ENCODE measurements at places on chromosomes 3 and 15.

- no peaks in the 10 kb centered on the region for H3K36me3 ChIP-seq
- no peaks in the 10 kb centered on the region for H3K4me1 ChIP-seq
- no peak for DNase-seq
- no peak overlapping the region for H3K4me3 ChIP-seq
- peaks cover 21% of the 10 kb centered on the region for H3K27me3 ChIP-seq
Measured at GRCh38 chr3:109642025-109642424, 304.7 kb upstream of the DPPA4 start.

- H3K27me3 ChIP-seq: peaks cover 40% of the 10 kb centered on the region
- H3K4me3 ChIP-seq: no peak overlapping the region
- H3K27ac ChIP-seq: no peak overlapping the region
- H3K4me1 ChIP-seq: peaks cover 9% of the 10 kb centered on the region
Measured at GRCh38 chr3:142892714-142893113, 3.8 kb upstream of the PCOLCE2 start.

DNA sequence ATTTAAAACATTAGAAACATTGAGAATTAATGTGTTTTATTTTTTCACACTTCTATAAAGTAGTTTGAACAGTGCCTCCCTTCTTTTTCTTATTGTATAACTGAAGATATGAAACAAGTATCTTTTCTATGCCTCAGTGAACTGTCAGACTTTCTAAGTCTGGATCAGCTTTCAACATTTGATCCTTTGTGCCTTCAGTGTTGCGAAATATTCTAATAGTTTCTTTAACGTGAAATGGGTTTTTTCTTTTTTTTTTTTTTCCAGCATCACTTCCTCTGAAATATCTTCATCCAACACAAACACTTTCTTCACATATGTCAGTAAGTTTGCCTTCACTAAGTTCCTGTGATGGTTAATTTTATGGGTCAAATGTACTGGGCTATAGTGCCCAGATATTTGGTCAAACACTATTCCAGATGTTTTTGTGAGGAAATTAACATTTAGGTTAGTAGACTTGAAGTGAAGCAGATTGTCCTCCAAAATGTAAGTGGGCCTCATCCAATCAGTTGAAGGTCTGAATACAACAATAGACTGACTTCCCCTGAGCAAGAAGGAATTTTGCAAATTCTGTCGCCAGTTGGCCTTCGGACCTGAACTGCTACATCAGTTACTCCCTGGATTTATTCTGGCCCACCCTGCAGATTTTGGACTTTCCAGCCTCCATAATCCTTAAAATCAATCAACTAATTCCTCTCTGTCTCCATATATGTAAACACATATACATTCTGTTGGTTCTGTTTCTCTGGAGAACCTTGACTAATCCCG, 6.4 kb upstream of the CPOX start:
- no peak overlapping the region for H3K4me3 ChIP-seq
- H3K36me3 ChIP-seq: no peaks in the 10 kb centered on the region
- H3K27ac ChIP-seq: no peak overlapping the region
- peaks cover 11% of the 10 kb centered on the region for H3K27me3 ChIP-seq
- peaks cover 4% of the 10 kb centered on the region for H3K4me1 ChIP-seq
- DNase-seq: no peak

DNA sequence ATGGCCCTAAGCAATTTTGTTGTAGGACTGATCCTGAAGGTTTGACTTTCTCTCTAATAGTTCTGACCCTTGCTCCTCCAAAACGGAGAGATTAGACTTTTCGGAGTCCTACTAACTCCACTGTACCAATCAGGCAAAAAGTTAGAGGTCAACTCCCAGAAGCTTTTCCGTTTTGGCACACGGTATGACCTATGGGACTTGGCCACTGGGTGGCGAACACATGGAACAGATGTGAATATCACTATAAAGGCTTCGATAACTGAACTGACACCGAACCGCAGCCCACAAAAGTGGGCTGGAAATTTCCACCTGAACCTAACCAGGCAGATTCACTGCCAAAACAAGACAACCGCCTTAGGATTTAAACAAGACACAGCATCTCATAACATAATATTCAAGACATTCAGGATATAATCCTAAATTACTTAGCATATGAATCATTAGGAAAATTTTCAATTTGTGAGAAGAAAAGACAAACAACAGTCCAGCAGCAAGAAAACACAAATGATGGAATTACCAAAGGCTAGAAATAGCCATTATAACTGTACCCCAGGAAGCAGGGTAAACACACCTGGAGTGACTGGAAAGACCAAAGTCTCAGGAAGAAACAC, 12.2 kb upstream of the TM2D3 start:
- no peak overlapping the region for H3K4me3 ChIP-seq
- DNase-seq: no peak
- no peak overlapping the region for H3K27ac ChIP-seq

GRCh38 chr15:29377161-29377560, 107.5 kb upstream of the NSMCE3 start:
- no peaks in the 10 kb centered on the region for H3K4me1 ChIP-seq

- H3K4me1 ChIP-seq: no peaks in the 10 kb centered on the region
- no peak for DNase-seq
- H3K27ac ChIP-seq: no peak overlapping the region
- no peaks in the 10 kb centered on the region for H3K36me3 ChIP-seq
- H3K27me3 ChIP-seq: peaks cover 2% of the 10 kb centered on the region
Measured at GRCh38 chr15:63111481-63111880, 10.2 kb upstream of the LACTB start.

- no peak overlapping the region for H3K27ac ChIP-seq
- H3K27me3 ChIP-seq: peaks cover 62% of the 10 kb centered on the region
Measured at GRCh38 chr15:51089041-51089440, 5.7 kb downstream of the TNFAIP8L3 start.

DNA sequence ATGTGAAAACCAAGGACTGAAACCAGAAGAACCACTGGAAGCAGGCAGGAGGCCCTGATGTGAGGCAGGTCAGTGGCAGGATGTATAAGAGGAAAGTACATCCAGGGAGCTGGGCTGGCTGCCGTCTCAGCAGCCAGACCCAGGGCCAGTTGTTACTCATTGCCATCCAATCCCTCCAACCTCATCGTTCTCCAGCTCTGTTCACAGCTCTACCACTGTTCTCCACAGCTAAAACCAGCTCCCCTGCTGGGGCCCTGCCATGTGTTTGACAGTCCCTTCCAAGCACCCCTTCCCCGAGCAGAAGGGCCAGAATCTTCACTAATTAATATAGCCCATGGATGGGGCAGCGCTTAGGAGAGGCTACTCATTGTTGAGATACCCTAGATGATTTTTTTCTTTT, 206.6 kb downstream of the MECOM start:
- no peak overlapping the region for H3K4me3 ChIP-seq
- no peaks in the 10 kb centered on the region for H3K4me1 ChIP-seq
- H3K27me3 ChIP-seq: no peaks in the 10 kb centered on the region
- no peak overlapping the region for H3K27ac ChIP-seq

DNA sequence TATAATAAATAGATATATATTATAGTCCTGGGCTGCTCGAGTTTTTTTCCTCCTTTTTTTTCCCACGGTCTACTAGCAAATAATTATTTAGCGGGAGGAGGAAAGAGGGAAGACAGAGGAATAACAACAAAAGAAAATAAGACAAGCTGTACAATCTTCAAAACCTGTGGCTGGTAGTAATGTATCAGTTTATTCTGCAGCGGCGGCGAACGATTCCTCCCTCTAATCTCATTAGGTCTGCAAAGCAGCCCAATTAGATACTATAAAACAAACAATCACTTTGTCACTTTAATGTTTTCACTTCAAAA, 390 bp upstream of the TLE3 start:
- H3K4me3 ChIP-seq: peak overlapping the region; percentile 99
- no peak for DNase-seq
- peaks cover 54% of the 10 kb centered on the region for H3K4me1 ChIP-seq
- peak overlapping the region; percentile 98 for H3K27ac ChIP-seq

- peaks cover 19% of the 10 kb centered on the region for H3K36me3 ChIP-seq
- H3K27me3 ChIP-seq: no peaks in the 10 kb centered on the region
- H3K4me1 ChIP-seq: peaks cover 30% of the 10 kb centered on the region
Measured at GRCh38 chr3:170907637-170908234, 701 bp downstream of the EIF5A2 start.

DNA sequence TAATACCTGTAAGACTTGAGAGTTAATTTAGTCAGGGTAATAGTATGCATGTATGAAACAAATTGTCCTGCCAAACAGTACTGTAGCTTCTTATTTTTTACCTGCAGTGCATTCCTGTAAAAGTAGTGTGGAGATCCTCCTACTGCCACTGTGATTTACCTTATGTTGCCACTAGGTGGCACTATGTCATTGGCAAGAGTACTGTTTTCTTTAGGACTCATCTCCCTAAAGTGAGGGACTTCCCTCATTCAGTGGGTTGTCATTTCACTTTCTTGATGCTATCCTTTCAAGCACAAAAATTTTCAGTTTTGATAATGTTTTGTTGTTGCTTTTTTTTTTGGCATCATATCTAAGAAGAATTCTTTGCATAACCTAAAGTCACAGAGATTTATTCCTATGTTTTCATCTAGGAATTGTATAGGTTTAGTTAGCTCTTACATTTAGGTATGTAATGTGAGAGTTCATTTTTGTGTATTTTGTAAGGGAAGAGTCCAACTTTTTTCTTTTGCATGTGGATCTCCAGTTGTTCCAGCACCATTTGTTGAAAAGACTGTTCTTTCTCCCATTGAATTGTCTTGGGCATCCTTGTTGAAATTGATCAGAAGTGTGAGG, 105.7 kb downstream of the AKAP13 start:
- H3K4me1 ChIP-seq: peaks cover 83% of the 10 kb centered on the region
- DNase-seq: no peak
- H3K4me3 ChIP-seq: no peak overlapping the region
- peak overlapping the region; percentile 61 for H3K27ac ChIP-seq
- no peaks in the 10 kb centered on the region for H3K27me3 ChIP-seq
- peaks cover 18% of the 10 kb centered on the region for H3K36me3 ChIP-seq

- H3K27ac ChIP-seq: peak overlapping the region; percentile 84
- peaks cover 54% of the 10 kb centered on the region for H3K36me3 ChIP-seq
- DNase-seq: no peak
- peak overlapping the region; percentile 94 for H3K4me3 ChIP-seq
- no peaks in the 10 kb centered on the region for H3K27me3 ChIP-seq
Measured at GRCh38 chr3:88151358-88151757, 1.6 kb downstream of the C3orf38 start.

DNA sequence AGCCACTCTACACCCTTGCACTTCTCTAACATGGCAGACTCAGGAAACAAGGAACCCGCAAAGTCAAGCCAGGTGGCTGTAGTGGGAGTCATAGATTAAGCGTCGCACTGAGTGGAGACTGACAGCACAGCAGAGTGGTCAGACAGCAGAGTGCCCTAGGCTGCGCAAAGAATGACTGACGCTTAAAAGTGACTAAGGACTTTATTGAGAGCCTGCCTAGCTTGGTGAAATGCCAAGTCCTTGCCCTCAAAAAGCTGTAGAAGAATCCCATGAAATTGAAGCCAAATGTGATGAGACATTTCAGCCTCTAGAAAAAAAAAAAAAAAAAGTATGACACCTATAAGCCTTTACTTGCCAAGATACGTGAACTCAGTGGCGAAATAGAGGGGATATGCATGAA, 30.2 kb downstream of the NCEH1 start:
- H3K27ac ChIP-seq: no peak overlapping the region
- H3K4me3 ChIP-seq: no peak overlapping the region
- DNase-seq: no peak
- no peaks in the 10 kb centered on the region for H3K36me3 ChIP-seq
- no peaks in the 10 kb centered on the region for H3K27me3 ChIP-seq

GRCh38 chr15:83694015-83694414, 40.1 kb downstream of the ADAMTSL3 start:
- no peak overlapping the region for H3K4me3 ChIP-seq
- H3K4me1 ChIP-seq: no peaks in the 10 kb centered on the region
- H3K36me3 ChIP-seq: no peaks in the 10 kb centered on the region
- no peak overlapping the region for H3K27ac ChIP-seq
- H3K27me3 ChIP-seq: peaks cover 7% of the 10 kb centered on the region

GRCh38 chr3:187491371-187491770, 123.2 kb downstream of the RTP4 start:
- H3K4me3 ChIP-seq: no peak overlapping the region
- no peak overlapping the region for H3K27ac ChIP-seq
- DNase-seq: no peak
- H3K4me1 ChIP-seq: no peaks in the 10 kb centered on the region
- H3K27me3 ChIP-seq: peaks cover 38% of the 10 kb centered on the region
- H3K36me3 ChIP-seq: no peaks in the 10 kb centered on the region

DNA sequence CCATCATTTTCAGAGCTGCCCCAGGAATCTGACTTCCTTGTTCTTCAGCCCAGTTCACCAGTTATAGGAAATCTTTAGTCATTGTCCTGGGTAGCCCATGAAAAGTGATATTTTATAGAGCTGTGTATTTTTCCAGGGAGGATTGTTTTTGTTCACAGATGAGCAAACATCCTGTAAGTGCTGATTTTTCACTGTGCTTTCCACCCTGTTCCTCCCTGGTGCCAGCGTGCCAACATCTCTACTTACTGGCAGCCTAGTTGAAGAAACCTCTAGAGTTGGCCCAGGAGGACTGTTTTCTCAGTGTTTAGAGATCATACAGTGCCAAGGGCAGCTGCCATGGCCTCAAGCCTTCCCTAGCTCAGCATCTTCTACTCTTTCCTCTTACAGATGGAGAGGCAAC, 41.3 kb downstream of the ST6GAL1 start:
- peaks cover 55% of the 10 kb centered on the region for H3K4me1 ChIP-seq
- no peak overlapping the region for H3K4me3 ChIP-seq
- DNase-seq: no peak

- no peak overlapping the region for H3K27ac ChIP-seq
- DNase-seq: no peak
- H3K36me3 ChIP-seq: peaks cover 76% of the 10 kb centered on the region
- H3K27me3 ChIP-seq: no peaks in the 10 kb centered on the region
- H3K4me1 ChIP-seq: peaks cover 4% of the 10 kb centered on the region
Measured at GRCh38 chr3:47643092-47643491, 64.4 kb upstream of the CSPG5 start.

DNA sequence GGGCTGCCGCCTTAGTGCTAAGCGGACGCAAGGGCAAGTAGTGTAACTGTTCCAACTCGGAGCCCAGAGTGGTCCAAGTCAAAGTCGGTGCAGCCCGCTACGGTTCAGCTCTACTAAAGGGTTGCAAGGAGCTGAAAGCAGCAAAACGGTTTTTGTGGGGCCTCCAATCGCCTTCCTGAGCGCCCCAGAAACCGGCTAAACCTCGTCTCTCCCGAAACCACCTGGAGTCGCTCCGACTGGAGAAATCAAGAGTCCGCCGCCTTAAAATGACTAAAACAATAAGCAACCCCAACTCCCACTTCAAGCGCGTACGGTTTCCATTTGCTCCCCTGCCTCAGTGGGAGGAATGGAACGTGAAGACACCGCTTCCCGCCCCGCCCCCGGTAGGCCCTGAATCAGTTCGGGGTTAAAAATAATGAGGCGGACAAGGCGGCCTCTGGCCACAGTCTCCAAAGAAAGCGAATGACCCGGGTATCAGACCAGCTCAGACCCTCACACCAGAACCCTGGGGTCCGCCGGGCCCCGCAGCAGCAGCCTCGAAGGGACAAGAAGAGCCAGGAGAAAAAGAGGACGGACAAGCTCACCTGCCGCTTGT, 401 bp downstream of the SEC11A start:
- H3K27ac ChIP-seq: peak overlapping the region; percentile 96
- peak overlapping the region; percentile 100 for H3K4me3 ChIP-seq
- no peak for DNase-seq
- peaks cover 53% of the 10 kb centered on the region for H3K4me1 ChIP-seq

Data from activated T-cell treated with anti-CD3 and anti-CD28 coated beads, Interleukin-2, amount 50 U/mL, for 24 hours (primary cell).